ENCODE measurements at places on chromosomes 4 and X.

DNA sequence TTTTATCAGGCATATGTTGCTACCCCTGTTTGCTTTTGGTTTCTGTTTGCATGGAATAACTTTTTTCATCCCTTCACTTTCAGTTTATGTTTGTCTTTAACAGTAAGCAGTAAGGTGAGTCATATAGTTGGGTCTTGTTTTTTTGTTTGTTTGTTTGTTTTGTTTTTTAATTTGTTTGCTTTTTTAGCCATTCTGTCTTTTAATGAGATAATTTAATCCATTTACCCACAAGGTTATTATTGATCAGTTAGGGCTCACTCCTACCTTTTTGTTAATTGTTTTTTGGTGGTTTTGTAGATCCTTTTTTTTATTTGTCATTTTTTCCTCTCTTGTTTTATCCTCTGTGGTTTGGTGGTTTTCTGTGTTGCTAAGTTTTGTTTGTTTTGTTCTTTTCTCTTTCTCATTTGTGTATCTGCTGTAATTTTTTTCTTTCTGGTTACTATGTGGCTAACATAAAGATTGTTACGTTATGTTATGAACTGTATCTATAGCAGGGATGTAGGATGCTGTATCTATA lies 379.5 kb upstream of the MAD2L1 start:
- no peak for DNase-seq

DNA sequence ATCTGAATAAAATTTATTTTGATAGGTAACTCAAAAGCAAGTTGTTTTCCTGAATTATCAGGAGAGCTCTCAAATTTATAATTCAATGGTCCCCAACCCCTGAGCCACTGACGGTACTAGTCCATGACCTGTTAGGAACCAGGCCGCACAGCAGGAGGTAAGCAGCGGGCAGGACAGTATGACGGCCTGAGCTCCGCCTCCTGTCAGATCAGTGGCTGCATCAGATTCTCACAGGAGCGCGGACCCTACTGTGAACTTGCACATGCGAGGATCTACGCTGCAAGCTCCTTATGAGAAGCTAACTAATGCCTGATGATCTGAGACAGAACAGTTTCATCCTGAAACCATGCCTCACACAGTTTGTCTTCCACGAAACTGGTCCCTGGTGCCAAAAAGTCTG lies 37.9 kb upstream of the SEC24B start:
- no peak for DNase-seq

GRCh38 chrX:123959281-123960063 lies 2.0 kb upstream of the STAG2 start:
- no peak for DNase-seq

DNA sequence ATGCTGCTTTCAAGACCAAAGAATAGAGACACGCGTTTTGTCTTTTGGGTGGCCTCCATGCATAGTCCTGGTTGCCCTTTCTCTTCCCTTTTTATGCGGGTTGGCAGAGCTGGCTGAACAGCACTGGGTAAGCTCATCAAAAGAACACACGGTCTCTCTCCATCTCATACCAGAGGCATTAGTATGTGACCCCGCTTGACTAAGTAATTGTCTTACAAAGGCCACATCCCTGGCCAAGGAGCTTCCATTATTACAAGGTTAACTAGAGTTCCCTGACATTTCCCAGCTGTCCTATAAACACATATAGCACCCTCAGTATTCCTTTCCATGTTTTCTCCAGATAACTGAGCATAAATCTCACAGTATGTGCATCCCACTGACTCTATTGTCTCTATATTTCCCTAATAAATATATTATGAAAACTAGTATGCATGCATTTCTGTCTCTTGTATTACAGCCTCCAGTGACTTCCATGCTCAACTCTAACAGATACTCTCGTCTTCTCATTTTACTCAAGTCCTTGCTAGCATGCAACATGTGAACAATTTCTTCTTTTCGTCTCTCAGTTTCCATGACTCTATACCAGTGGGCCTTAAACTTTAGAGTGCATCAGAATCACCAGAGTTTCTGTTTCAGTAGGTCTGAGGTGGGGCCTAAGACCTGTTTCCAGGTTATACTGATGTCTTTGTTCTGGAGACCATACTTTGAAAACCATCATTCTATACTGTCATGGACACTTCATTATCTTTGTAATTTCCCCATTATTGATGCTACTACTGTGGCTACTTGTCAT lies 247.7 kb upstream of the ARSJ start:
- DNase-seq = no peak

DNA sequence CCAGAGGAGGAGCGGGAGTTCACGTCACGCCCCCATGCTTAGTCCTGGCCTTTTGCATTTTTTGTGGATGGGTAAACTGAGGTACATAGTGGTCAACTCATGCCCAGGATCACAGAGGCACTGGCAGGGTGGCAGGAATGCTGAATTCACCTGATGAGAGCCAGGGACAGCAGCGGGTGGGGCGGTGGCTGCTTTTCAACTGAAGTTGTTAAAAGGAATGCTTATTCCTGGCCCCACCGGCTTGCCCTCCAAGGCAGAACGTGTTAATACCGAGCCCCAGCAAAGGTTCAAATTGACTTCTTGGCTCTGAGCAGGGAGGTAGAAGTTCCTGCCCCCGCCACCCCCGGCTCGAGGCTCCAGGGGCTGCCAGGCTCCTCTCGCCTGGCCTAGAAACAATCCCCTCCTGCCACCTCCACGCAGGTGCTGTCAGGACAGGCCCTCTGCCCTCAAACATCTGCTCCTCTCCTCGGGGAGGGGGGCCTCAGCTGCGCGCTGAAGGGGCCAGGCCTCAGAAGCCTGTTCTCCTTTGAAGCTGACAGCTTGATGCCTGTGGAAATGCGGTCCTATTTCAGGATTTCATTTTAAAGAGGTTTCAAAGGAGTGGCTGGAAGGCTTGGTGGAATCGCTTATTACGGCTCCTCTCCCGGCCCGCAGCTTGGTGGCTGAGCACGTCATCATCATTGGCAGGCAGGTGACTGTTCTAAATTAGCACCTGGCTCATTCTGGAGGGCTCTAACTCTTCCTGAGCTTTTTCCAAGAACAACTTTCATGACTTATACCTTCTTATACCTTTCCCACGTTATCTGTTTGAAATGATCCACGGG lies 93.0 kb downstream of the PHKA2 start:
- DNase-seq = no peak

GRCh38 chrX:84188320-84188834 lies 378 bp upstream of the RPS6KA6 start:
- no peak for DNase-seq

GRCh38 chrX:74160358-74160757 lies 143.6 kb upstream of the ZCCHC13 start:
- no peak for DNase-seq

GRCh38 chrX:134797390-134797700 lies 139.1 kb upstream of the PLAC1 start:
- DNase-seq = no peak

DNA sequence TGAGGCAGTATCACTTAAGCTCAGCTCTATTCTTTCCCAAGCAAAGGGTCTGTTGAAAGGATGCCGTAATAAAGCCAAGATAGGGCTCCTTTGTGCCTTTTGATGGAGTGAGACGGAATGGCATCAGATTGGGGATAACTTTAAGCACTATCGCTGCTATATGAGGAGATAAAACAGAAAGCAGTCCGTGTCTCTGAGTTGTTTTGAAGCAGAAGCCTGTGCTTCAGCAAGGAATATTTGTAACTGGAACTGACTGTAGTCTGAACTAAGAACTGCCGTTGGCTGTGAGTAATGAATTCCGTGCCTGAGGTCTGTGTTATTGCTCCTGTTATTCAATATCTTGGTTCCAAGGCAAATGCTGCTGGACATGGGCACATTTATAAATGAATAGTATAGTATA lies 297.4 kb downstream of the ANKRD50 start:
- no peak for DNase-seq

GRCh38 chr4:104938624-104939023 lies 208.1 kb upstream of the TET2 start:
- no peak for DNase-seq

DNA sequence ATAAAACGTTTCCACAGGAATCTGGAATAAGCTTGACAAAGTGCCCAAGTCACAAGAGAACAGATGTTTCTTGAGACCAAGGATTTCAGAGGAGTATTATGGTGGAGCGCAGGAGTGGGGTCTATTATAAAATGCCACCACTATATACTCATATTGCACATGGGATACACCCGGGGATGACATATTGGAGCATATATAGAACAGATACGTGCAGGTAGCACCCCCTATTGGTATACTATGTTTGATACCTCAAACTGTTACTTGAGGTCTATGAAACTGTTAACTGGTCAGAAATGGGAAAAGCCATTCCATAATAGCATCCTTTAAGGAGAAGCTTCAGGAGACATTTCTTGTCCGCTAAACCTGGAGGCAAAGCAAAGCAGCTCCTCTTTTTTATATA lies 86.0 kb downstream of the PCYT1B start:
- DNase-seq = no peak

- no peak for DNase-seq
These were observed 35.3 kb downstream of the CXCL1 start for GRCh38 chr4:73904491-73904890.

- DNase-seq = no peak
These were observed 219.0 kb downstream of the DCTD start for GRCh38 chr4:182698212-182698611.

- no peak for DNase-seq
These were observed 14.2 kb upstream of the CCDC149 start for GRCh38 chr4:24927049-24927448.

- DNase-seq = no peak
These were observed 37.9 kb downstream of the RAP2C start for GRCh38 chrX:132181364-132181763.

DNA sequence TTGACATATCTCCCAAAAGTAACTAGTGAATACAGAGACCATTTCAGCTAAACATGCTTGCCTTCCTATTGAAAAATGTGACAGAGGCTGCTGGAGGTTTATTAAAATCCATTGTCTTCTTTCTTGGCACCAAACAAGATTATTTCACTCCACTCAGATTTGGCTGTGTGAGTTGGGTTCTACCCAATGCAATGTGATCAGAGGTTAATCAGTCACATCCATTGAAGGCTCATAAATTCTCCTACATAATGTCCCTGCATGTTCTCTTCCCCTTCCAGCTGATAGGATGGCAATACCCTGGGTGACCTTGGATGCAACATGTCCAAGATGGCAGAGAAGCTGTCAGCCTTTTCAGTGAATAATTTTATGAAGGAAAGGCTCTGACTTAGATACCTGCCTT lies 54.5 kb downstream of the TKTL2 start:
- DNase-seq = no peak

- no peak for DNase-seq
These were observed 23.2 kb downstream of the PRPS2 start for GRCh38 chrX:12814420-12814819.

GRCh38 chr4:135966936-135967335 lies 1565.4 kb downstream of the PCDH18 start:
- DNase-seq = no peak

DNA sequence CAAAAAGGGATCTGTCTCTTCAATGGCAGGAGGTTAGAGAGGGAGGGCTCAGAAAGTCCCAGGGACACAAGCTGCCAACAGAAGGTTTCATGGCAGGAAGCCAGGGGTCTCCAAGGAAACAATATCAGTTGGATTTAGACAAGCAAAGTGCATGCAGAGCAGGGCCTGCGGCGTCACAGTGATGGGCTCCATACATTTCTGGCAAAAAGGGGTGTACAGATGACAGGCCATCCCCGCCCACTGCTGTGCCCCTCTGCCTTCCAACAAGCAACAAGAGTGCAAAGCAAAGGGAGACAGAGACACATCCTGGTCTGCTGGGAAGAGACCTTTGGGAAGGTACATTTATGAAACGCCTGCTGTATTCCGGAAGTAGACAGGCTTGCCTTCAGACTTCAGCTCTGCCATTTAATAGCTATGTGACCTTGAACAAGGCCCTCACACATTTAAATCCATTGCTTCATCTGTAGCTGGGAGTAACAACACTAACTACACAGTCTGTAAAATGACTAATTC lies 121.2 kb downstream of the AFAP1 start:
- no peak for DNase-seq

GRCh38 chrX:151970661-151971060 lies 3.8 kb downstream of the GABRE start:
- DNase-seq = no peak

- no peak for DNase-seq
These were observed 31.1 kb downstream of the SULT1E1 start for GRCh38 chr4:69828828-69829227.

- no peak for DNase-seq
These were observed 20.4 kb upstream of the SH3KBP1 start for GRCh38 chrX:19907794-19908193.

- DNase-seq = no peak
These were observed 76.3 kb upstream of the ADRA2C start for GRCh38 chr4:3689576-3690550.

DNA sequence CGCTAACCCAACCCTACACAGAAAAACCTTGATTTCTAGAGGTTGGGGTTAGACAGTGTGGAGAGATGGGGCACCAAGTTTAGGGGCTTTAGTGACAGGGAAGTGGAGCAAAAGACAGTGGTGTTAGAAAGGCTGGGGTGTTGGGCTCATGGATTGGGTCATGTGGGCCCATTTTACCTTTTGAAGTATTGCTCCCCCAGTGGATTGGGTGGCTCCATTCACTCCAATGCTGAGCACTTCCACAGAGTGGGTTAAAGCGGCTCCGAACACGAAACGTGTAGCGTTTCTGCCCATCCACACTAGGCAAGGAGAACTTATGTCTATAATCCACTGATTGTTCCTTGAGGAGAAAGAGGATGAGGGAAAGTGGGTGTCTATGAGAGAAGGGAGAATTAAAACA lies 2.3 kb downstream of the IL2RG start:
- DNase-seq = no peak

- no peak for DNase-seq
These were observed 27.3 kb downstream of the ZNF330 start for GRCh38 chr4:141248029-141248428.

- no peak for DNase-seq
These were observed 45.4 kb downstream of the APLN start for GRCh38 chrX:129609395-129609794.

DNA sequence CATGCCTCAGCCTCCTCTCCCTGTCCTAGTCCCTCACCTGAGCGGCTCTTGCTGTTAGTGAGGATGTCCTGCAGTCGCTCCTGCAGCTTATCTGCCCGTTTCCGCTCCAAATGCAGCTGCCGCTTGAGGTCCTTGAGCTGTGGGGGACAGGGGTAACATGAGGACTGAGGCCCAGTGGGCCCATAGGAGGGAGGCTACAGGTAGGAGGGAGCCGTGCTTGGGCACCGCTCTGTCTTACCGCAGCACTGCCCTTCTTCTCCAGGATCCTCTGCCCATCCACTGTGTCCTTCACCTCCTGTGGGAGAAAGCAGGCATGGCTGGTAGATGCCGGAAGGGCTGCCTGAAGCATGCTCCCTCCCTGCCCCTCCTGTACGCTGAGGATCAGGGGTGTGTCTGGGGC lies 9.5 kb upstream of the KCND1 start:
- DNase-seq = no peak

Measured in epithelial cell of prostate (primary cell).